Small intestine (tissue), 16 donors: ENCODE measurements at places on chromosomes 4 and X.

- DNase-seq, result no peak
Observed at GRCh38 chr4:120418146-120418545, 351.5 kb upstream of the MAD2L1 start.

GRCh38 chrX:22758807-22759481 is 240.8 kb upstream of the DDX53 start:
- no peak for DNase-seq

GRCh38 chrX:17553469-17553868 is 178.5 kb downstream of the NHS start:
- no peak for DNase-seq

DNA sequence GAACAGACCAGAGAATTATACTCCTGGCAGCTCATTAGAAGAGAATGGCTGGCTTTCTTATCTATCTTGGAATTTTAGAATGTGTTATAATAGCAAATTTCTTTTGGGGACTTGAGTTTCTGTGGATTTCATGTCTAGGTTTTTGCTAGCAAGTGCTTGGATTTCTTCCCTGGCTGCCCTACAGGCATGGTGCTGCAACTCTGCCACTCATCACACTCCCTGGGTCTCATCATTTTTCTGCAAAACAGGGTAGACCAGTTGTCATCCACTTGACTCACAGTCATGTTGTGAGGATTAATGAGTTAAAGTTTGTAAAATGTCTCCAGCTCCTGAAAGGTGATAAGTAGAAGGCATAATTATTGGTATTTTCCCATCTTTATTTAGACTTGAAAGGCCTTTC is 60.7 kb upstream of the LCORL start:
- no peak for DNase-seq
